Activated CD8-positive, alpha-beta memory T cell treated with anti-CD3 and anti-CD28 coated beads for 24 hours (primary cell): ENCODE measurements at places on chromosomes 4 and X.

GRCh38 chrX:70508296-70508911 is 63.8 kb downstream of the DLG3 start:
- no peak for DNase-seq

DNA sequence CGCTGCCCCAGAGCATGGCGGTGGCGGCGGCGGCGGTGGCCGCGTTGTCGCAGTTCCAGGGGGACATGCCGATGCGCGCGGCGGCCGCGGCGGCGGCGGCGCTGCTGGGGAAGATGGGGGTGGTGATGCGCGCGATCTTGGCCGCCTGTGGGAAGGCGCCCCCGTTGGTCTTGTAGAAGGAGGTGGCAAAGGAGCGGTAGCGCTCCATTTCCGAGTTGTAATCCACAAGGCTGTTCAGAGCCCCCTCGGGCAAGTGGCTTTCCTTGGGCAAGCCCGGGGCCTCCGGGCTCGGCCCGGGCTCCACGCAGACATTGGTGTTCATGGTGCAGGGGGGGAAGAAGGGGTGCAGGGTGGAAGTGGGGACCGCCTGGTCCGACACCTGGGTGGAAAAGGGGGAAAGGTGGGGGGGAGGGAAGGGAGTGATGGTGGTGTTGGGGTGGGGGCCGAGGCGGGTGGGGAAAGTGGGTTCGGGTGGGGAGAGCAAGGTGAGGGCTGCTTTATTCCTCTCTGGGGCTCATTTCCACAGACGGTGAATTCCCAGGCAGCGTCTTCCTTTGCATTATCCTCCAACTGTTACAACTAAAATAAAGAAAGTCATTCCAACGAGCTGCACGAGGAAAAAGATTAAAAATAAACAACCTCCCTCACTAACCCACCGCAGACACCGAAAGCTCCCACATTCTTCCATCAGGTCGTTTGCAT is 3.1 kb downstream of the CXXC4 start:
- DNase-seq: peak; percentile 66

DNA sequence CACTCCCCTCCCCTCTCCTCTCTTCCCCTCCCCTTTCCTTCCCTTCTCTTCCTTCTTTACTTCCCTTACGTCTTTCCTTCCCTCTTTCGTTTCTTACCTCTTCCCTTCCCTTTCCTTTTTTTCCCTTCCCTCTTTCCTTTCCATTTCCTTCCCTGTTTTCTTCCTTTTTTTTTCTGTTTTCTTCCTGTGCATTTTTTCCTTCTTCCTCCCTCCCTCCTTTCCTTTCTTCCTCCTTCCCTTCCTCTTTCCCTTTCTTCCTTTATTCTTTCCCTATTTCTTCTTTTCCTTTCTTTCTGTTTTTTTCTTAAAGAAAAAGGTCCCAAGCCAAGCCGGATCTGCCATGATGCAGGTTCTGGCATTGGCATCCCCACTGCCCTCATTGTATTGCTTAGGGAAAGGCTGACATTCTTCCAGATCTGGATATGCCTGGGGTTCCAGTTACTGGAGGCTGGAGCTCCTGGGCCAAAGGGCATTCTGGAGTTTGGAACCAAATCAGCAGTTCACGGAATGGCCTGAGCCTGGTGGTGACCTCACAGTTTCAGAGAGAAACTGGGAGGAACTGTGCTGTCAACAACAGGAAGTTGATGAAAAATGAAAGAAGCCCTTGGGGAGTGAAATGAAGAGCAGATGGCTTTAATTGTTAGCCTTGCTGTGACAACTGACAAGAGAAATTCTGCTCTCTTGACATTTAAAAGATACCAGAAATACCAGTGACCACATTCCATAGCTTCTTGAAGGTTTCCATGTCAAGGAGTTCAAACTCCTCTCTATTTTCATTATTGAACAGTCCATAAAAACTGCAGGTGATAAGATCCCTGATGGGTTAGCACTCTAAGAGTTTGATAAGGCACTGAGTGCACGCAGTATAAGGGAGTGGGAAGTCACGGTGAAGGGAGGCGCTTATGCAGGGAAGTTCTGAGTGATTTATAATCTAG is 622.1 kb downstream of the SPRY1 start:
- no peak for DNase-seq

DNA sequence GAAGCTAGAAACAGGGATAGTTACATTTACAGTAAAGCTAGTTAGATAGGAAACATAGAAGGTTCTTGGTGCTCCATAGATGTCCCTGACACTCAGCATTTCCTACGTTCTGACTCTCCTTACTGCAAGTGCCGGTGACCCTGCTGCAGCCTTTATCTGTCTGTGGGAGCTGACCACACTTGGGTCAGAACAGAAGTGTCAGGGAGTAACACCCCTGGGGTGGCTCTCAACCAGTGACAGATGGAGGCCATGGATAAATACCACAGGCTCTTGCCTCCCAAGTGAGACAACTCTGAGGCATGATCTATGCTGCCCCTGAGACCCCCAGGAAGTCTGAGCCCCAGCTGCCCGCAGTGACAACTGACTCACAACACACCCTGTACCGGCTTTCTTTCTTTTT is 69.8 kb downstream of the ANXA3 start:
- no peak for DNase-seq

- peak; percentile 75 for DNase-seq
These were observed 7.8 kb upstream of the AKAP14 start for GRCh38 chrX:119887721-119888425.

- no peak for DNase-seq
These were observed 12.4 kb upstream of the FRYL start for GRCh38 chr4:48792348-48793006.

DNA sequence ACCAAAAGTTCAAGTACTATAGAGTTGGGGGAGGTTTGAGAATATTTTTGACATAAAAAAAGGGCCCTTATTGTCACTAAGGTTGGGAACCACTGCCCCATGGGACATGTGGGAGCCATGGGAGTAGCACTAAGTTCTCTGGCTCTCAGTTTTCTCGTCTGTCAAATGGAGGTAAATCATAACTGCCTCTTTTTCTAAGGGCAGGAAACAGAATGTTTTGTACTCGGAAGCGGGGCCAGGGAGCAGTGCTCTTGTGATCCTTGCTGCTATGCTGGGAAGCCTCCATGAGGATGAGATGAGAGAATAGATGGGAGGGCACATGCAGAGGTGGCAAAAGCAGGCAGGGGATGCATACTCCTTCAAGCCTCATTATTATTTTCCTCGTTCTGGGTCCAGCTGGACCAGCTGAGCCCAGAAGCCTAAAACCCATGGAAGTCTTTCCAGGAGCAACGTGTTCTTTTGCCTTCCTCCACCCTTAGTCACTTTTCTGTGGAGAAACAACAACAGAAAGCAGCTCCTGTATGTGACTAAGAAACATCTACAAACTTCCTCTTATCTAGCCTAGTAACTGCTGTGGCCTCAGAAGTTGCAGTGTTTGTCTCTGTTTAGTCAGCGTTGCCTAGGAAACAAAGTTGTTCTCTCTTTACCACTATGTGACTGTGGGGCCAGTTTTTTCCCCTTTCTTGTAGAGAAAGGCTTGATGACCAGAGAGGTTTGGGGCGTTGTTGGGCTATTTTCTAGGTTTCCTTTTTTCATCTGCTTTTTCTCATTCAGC is 64.8 kb downstream of the TSC22D3 start:
- DNase-seq: no peak

DNA sequence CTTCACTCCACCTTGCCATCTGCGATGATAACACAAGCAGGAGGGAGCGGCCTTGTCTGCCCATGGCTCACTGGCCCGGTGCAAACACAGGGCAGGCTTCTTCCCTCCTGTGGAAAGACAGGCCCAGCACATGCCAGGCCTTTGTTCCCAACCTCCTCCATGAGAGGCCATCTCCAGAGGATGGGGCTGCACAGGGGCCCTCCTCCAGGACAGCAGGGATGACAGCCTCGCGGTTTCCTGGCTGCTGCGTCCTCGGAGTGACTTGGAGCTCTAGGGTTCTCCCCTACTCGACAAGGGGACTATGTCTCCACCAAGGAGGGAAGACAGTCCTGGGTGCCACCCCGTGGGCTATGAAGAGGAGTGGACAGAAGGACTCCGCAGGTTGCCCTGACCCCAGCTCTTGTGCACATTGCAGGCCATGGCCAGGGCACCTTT is 21.8 kb downstream of the RNF212 start:
- DNase-seq: no peak

DNA sequence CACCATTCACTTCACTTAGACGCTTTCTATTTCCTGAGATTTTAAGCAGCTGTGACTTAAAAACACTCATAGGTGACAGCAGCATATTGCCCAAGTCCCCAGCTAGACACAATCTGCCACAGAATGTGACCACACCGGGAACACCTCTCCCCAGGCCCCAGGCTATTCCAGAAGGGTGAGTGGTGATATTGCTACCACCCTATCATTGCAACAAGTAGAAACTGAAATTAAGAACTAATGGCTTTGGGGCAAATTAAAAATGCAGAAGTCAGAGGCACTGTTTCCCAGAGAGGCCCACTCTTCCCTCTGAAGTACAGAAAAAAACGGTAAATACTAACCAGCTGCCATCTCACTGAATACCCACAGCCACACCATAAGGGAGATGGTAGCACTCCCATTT is 35.0 kb downstream of the QDPR start:
- DNase-seq: no peak

DNA sequence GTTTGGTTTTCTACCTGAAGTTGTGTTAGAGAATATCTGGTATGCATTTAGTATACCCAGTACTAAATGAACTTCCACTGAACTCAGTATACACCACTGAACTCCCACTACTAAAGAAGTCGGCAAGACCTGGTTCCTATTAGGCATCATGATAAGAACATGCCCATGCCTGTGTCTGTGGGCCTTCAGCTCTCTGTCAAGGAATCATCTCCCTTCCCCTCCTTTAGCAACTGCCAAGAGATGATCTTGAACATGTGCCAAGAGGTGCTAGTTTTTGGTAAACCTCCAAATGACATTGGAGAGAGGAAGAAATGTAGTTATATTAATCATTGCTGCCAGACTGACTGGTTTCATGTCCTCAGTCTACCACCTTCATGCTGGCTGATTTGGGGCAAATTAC is 113.2 kb downstream of the ATP10D start:
- DNase-seq: no peak

DNA sequence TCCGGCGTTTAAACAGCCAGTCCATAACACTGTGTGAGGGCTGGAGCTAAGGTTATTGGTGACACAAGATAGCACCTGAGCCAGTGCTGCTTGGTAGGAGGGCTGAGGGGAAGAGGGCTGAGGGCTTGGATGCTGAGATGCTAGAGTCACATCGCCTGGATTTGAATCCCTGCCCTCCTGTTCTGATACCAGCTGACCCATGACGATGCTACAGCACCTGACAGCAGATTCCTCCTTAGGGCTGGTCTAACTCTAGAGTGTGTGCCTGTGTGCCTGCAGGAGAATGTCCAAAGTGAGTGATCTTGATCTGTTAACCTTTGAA is 102.5 kb downstream of the PTTG2 start:
- DNase-seq: no peak

- no peak for DNase-seq
These were observed 48.7 kb downstream of the HTT start for GRCh38 chr4:3123181-3123671.

DNA sequence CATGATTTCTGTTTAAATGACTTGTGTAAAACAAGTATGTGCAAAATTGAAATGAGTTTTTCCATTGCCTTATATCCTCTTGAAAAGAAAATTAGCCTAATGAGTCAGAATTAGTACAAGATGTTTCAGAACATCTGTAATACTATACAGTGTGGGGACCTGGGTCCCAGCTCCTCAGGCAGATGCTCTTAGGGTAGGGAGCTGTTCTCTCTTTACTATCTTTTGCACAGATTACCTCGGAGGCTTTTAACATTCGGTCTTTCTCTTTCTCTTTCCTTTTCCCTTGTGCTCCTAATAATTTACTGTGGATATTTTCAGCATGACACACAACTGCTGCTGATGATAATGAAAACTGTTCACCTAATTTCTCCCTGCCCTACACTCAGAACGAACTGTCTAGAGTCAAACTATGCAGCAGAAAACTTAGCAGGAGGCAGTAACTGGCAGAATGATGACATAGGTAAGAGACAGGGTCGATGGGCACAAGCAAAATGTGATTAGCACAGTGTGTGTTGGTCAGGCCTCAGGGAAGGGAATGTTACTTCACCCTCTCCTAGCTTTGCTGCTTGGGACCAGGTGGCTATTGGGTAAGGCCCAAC is 455.3 kb downstream of the PDHA2 start:
- DNase-seq: no peak

DNA sequence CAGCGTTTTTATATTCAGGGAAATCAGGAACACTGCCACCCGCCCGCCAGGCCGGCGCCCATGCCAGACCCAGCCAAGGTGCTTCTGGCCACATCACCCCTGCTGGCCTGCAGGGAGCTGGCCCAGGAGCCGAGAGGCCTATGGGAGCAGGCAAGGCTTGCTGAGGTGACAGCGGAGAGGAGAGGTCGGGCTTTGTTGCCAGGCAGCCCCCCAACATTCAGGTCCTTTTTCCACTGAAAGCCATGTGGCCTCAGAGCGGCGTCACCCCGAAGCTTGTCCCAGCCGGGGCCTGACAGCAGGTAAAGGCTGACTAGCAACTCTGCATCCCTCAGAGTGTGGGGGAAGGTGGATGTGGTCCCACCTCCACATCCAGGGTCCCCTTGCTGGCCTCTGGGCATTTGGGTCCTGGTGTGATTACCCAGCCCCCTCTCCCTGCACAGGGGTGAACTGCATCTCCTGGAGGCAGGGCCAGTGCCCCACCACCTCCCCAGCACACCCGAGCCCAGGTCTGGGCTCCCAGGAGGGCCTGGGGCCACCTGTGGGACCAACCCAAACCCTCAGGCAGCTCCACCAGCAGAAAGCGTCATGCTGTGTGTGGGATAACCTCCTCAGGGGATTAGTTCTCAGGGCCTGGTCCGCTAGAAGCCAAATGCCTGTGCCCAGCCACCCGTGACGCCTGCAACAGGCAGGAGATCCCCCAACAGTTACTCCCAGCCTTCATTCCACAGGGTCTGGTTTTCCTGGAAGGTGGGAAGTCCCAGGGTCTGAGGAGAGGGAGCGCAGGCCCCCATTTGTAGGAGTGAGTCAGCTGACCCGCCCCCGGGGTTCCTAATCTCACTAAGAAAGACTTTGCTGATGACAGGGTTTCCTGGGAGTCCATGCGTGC is at the start of gene PDE6B:
TSS of gene PDE6B (plus strand) at position 869 of the 886 bp plus-strand sequence. CDS start 54 bp downstream, outside the sequence.
- no peak for DNase-seq

- no peak for DNase-seq
These were observed 9.9 kb upstream of the PI4K2B start for GRCh38 chr4:25223802-25224375.

- DNase-seq: no peak
These were observed 379.9 kb downstream of the TRAM1L1 start for GRCh38 chr4:116705466-116705865.

GRCh38 chr4:78796526-78796925 is 20.4 kb downstream of the BMP2K start:
- DNase-seq: no peak

DNA sequence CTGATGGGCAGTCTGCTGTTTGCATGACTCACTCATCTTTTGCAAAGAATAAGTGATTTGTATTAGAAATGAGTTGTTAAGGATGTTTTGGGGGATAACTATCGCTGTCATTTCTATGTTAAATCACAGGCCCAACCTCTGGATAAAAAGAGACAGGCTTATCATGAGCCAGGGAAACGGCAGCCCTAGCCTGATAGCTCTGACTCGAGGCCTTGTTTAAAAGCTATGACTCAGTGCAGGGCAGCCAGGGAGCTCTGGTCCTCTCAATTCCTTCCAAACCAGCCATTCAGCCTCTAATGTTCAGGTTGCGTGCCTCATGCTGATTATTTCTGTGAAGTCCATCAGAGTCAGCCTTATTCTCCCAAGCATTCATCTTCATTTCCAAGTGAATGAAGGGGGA is 305.9 kb upstream of the HAND2 start:
- DNase-seq: no peak
